CD4-positive, alpha-beta T cell treated with Interleukin-21 for 1 hour (primary cell): ENCODE measurements at places on chromosomes 6 and 20.

- DNase-seq, result no peak
Measured at GRCh38 chr6:28603891-28604290, 78.2 kb downstream of the GPX5 start.

DNA sequence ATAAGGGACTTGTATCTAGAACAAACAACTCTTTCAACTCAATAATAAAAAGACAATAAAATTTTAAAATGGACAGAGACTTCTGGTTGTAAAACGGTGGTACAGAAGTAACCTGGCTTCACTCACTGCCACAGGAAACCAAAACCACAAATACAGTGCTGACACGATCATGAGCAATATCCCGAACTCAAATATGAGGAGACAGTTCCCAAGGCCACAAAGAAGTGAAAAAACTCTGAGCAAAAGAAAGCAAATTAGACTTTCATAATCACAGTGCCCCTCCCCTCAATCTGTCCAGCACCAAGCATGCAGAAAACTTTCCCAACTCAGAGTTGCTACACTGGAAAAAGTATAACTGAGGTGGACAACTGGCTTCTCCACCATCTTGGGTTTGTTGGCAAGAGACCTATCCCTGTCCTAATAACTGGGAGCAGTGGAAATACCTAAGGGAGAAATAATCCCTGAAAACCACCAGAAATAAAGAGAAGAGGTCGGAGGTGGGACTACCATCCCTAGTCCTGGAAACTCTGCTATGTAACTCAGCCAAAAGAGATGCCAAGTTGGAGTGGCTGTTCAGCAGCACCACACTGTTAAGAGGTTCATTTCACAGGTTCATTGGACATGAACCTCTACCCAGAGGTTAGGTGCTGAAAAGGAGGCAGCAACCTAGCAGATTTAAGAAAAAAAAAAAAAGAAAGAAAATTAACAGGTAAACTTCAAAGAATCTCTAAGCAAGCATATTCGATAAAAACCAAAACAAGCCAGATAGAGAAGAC is 55.5 kb downstream of the REV3L start:
- peak; percentile 32 for DNase-seq

- DNase-seq, result no peak
Measured at GRCh38 chr6:41451039-41451438, 95.1 kb upstream of the FOXP4 start.

DNA sequence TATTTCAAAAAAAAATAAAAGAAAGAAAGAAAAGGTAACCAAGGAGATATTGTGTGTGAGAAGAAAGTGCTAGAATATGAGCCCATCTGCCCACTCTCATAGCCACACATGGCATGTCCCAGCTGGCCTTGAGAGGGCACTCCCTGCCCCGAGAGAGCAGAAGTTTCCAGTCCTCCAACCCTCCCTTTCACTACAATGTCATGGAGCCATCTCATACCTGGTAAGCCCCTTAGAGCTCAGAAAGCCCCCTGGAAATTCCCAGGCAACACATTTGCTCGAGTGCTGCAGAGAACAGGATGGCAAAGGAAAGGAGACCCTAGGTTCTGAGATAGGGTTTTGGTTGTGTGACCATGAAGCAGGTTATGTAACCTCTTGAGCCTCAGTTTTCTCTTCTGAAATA is 75.8 kb upstream of the RIN2 start:
- no peak for DNase-seq

GRCh38 chr6:41846666-41847237 is 48.4 kb downstream of the USP49 start:
- peak; percentile 67 for DNase-seq

DNA sequence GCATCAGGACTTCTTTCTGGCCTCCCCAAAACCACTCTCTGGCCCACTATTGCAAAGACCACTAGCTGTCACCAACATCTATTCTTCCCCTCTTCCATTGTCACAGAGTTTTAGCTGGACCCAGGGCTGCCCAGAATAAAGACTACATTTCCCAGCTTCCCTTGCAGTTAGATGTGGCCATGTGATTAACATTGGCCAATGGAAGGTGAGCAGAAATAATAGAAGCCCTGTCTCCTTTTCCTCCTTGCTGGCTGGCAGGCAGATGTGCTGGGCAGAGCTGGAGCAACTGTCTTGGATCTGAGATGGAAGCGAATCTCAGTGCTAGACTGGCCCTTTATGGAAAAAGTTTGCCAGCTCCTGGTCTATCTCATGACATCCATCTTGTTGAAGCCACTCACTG is 97.0 kb downstream of the KCNB1 start:
- DNase-seq, result peak; percentile 21
